ENCODE measurements at places on chromosomes 5 and 9.

GRCh38 chr5:126658561-126658960 lies 57.8 kb downstream of the PHAX start:
- DNase-seq: no peak

- no peak for DNase-seq
These were observed 170.5 kb downstream of the RGS3 start for GRCh38 chr9:113633782-113634595.

- DNase-seq: no peak
These were observed 270.2 kb upstream of the BRINP1 start for GRCh38 chr9:119639287-119639955.

- DNase-seq: no peak
These were observed 15.9 kb downstream of the RHOBTB3 start for GRCh38 chr5:95746722-95747679.

DNA sequence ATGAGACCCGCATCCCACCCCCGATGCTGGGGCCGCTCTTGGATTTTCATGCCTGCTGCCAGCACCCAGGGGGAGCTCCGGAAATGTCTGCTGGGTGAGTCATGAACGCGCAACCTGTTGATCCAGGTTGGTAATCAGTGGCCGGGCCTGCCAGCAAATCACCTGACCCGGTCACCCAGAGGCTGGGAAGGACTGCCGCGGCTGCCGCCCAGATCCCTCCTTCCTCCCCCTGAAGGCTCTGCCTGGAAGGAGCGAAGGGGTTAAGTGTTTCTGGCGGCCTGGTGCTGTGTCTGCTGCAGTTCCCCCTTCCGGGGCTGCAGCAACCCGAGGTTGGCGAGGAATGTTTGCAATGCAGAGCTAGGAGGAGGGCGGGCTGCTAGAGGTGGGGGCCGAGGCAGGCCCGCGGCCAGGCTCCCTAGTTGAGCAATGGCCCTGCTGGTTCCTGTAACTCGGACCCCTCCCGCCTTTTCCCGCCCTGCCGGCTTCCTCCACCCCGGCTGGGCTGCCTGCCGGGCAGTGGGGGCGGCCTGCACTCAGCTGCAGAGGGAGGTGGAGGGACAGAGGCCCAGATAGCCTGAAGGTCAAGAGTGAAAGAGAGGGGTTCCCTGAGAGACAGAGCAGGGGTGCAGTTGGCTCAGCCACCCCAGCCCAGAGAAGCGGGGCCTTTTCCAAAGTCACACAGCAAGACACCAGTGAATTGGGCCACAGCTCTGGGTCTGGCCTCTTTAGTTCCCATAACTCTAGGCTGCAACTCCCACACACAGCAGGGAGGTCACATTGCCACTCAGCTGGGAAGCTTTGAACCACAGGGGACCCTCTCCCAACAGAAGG lies 156.3 kb upstream of the IER5L start:
- no peak for DNase-seq

- DNase-seq: no peak
These were observed 360.1 kb upstream of the C9orf72 start for GRCh38 chr9:27933210-27934025.

DNA sequence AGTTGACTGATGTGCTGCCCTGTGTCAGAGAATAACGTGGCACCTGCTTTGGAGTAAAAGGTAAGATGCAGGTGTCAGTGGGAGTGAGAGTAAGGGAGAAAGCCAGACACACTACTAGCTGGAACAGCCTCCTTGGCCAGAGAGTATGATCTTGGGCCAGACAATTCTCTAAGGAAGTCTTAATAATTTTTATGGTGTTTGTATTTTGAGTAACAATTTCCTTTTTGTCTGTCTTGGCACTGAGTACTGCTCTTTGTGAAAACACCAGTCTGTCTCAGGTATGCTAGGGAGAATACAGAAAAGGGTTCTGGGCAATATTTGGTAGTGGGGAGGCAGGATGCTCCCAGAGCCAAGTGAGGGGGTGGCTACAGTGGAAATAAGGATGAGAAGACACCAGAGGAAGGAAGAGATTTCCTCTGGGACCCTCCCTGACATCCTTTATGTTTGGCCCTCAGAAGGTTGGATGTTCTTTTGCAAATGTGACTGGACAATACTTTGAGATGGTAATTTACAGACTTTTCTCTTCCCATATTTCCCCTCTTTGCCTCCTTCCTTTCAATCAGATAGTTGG lies 20.6 kb upstream of the PRDM6 start:
- no peak for DNase-seq

DNA sequence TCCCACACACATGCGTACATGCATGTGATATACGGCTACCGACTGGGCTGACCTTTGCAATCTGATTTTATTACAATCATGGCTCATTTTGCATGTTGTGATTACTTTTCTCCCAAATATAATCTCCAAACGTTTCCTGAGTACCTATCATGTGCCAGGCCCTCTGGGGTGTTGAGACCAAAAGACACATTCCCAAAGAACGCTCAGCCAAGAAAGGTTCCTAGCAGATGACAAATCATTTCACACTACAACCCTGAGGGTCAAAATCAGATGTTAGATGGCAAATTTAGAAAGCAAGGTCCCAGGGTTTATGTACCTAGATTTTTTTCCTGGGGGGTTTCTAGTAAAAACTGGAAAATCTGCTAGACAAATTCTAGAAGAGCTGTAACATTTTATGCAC lies 32.4 kb upstream of the SLC25A51 start:
- DNase-seq: no peak

GRCh38 chr5:169081000-169081724 lies 219.8 kb downstream of the SLIT3 start:
- DNase-seq: no peak

Measured in stimulated activated CD4-positive, alpha-beta T cell treated with anti-CD3 and anti-CD28 coated beads, Interleukin-1b, Interleukin-23, amount 100 ng/mL, for 1 hour (primary cell).